ENCODE measurements at places on chromosomes 2 and 18. TPM values are rescaled to one million over a fixed set of nuclear protein-coding genes. Genes with fewer than 3 reads are reported as not detected.

SCYGR4 gene
- total RNA-seq, result not detected

PROM2 gene
- total RNA-seq, result 0.09 TPM

VWC2L gene
- not detected for total RNA-seq

PID1 gene
- total RNA-seq, result 0.11 TPM

CNRIP1 gene
- total RNA-seq, result 38.8 TPM

TRIB2 gene
- total RNA-seq, result 63.1 TPM

HOXD12 gene
- total RNA-seq, result not detected

UGT1A3 gene
- not detected for total RNA-seq

IL1B gene
- total RNA-seq, result not detected

AQP12B gene
- not detected for total RNA-seq

IL36RN gene
- total RNA-seq, result not detected

C1QL2 gene
- total RNA-seq, result not detected

RBKS gene
- 1.1 TPM for total RNA-seq

ZNF396 gene
- total RNA-seq, result 0.98 TPM

OLA1 gene
- total RNA-seq, result 98.6 TPM

SRD5A2 gene
- not detected for total RNA-seq

EIF2AK3 gene
- 13.0 TPM for total RNA-seq

ERICH2 gene
- not detected for total RNA-seq

ABCB6 gene
- 25.5 TPM for total RNA-seq

SKOR2 gene
- not detected for total RNA-seq

CYP1B1 gene
- 0.11 TPM for total RNA-seq

UPP2 gene
- total RNA-seq, result not detected

SERPINB13 gene
- total RNA-seq, result not detected

CCDC85A gene
- total RNA-seq, result 0.69 TPM

GALR1 gene
- total RNA-seq, result not detected

HOXD10 gene
- total RNA-seq, result 8.2 TPM

CD302 gene
- total RNA-seq, result 13.1 TPM

TNS1 gene
- 33.3 TPM for total RNA-seq

IL1R2 gene
- 0.33 TPM for total RNA-seq

CAPN14 gene
- 0.09 TPM for total RNA-seq

BAZ2B gene
- total RNA-seq, result 108 TPM

CCDC74B gene
- total RNA-seq, result 5.0 TPM

RFTN2 gene
- total RNA-seq, result 14.0 TPM

CRYGC gene
- total RNA-seq, result not detected

KCNK3 gene
- under 0.01 TPM for total RNA-seq

IL37 gene
- not detected for total RNA-seq

ZNF2 gene
- total RNA-seq, result 6.8 TPM

TEX44 gene
- not detected for total RNA-seq

HOXD11 gene
- 0.11 TPM for total RNA-seq

FBXO48 gene
- total RNA-seq, result 0.34 TPM

POTEE gene
- 1.1 TPM for total RNA-seq

CENPA gene
- total RNA-seq, result 3.4 TPM

ERBB4 gene
- under 0.01 TPM for total RNA-seq

LBX2 gene
- 0.09 TPM for total RNA-seq

DTNB gene
- total RNA-seq, result 5.7 TPM

UGT1A10 gene
- not detected for total RNA-seq

SALL3 gene
- total RNA-seq, result not detected

XRCC5 gene
- total RNA-seq, result 237 TPM

TRIP12 gene
- total RNA-seq, result 262 TPM

TACR1 gene
- not detected for total RNA-seq

Data from dermis lymphatic vessel endothelial cell (primary cell).